ENCODE measurements at places on chromosomes 11 and 22.
A peak's percentile ranks its signal among the peaks of the same experiment; 100 is the strongest.

DNA sequence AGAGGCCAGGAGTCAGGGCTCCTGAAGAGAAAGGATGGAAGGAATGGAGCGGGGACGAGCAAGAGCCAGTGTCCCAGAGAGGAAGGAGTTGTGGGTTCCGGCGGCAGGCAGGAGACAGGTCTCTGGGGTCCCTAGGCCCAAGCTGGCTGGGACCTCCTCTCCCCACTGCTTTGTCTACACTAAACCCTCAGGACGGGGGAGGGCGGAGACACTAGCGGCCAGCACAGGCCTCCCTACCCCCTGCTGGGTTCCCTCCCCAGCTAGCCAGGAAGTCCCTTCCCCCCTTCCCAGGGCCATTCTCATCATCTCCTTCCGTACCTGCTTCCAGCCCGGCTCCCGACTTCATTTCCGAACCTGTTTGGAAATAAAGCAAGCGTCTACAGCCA lies 79.5 kb downstream of the ST3GAL4 start:
- DNase-seq, result no peak
- H3K4me1 ChIP-seq, result peaks cover 3% of the 10 kb centered on the region
- H3K4me3 ChIP-seq, result no peak overlapping the region
- H3K36me3 ChIP-seq, result no peaks in the 10 kb centered on the region

DNA sequence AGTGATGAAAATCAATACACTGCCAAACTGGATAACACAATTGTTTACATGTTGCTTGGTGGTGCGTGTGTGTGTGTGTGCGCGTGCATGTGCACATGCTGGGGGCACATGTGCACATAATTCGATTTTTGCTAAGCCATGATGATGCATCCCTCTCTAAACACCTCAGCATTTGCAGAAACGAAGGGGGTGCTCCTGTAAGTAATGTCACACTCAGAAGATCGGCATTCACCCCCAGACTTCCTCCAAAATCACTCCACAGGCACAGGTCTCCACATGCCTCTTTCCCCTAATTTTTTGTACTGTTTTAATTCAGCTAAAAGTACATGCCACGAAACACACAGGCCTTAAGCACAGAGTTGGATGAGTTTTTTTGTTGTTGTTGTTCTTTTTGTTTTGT lies 341.5 kb downstream of the SHANK2 start:
- no peaks in the 10 kb centered on the region for H3K36me3 ChIP-seq
- H3K27ac ChIP-seq, result no peak overlapping the region
- no peaks in the 10 kb centered on the region for H3K27me3 ChIP-seq
- no peak for DNase-seq

- no peak overlapping the region for H3K27ac ChIP-seq
- no peak overlapping the region for H3K4me3 ChIP-seq
- H3K27me3 ChIP-seq, result peaks cover 49% of the 10 kb centered on the region
- H3K36me3 ChIP-seq, result no peaks in the 10 kb centered on the region
Observed at GRCh38 chr22:26610072-26610958, 7.5 kb downstream of the CRYBB1 start.

- no peaks in the 10 kb centered on the region for H3K27me3 ChIP-seq
- no peaks in the 10 kb centered on the region for H3K4me1 ChIP-seq
- H3K4me3 ChIP-seq, result no peak overlapping the region
- H3K27ac ChIP-seq, result no peak overlapping the region
Observed at GRCh38 chr11:67010296-67010905, 12.5 kb upstream of the SYT12 start.

DNA sequence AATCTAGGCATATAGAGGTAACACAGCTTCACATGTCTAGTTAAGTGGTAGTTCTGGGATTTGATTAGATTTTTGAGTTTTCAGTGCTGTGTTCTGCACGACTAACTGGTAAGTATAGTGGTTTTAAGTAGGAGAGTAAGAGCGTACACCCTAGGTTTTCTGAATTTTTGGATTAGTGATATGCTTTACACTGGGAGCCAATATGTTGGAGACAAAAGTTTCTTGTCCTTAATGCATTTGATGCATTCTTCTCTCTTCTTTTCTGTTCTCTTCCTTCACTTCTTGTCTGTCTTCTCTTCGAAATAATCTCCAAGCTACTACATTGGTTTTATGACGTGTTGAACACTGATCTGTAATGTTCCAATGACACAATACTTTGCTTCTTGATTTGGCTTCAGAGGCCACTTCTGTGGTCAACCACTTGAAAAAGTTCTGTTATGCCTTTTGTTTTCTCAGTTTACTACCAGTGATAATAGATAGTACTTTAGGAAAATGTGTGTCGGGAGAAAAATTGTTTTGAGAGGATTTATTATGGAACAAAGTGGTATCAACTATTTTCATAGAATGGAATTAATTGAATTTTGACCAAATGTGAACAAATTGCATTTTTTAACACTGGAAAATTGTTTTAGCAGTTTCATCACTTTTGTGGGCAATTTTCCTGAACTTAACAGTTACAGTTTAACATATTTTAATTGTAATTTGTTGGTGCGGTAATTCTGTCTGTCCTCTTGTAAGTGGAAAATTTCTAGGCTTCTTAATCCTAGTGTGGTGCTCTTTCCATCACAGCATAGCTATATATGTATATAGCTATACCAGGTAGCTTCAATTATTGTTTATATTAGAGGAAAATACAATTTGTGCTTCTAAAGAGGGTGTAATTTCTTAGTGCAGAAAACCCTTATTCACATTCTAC lies 2.6 kb downstream of the PDE3B start:
- DNase-seq, result no peak
- peaks cover 8% of the 10 kb centered on the region for H3K27me3 ChIP-seq
- H3K4me1 ChIP-seq, result peaks cover 36% of the 10 kb centered on the region
- H3K4me3 ChIP-seq, result peak overlapping the region; percentile 83
- H3K36me3 ChIP-seq, result peaks cover 6% of the 10 kb centered on the region
- H3K27ac ChIP-seq, result no peak overlapping the region

GRCh38 chr22:21866833-21867527 lies 465 bp downstream of the MAPK1 start:
- H3K36me3 ChIP-seq, result no peaks in the 10 kb centered on the region
- peaks cover 35% of the 10 kb centered on the region for H3K4me1 ChIP-seq
- H3K27ac ChIP-seq, result peak overlapping the region; percentile 95
- peak overlapping the region; percentile 96 for H3K4me3 ChIP-seq
- no peaks in the 10 kb centered on the region for H3K27me3 ChIP-seq

GRCh38 chr11:15761235-15761634 lies 595.1 kb downstream of the SOX6 start:
- H3K4me3 ChIP-seq, result no peak overlapping the region
- H3K4me1 ChIP-seq, result no peaks in the 10 kb centered on the region
- peak overlapping the region; percentile 43 for H3K27ac ChIP-seq
- peaks cover 6% of the 10 kb centered on the region for H3K36me3 ChIP-seq
- no peak for DNase-seq
- H3K27me3 ChIP-seq, result no peaks in the 10 kb centered on the region

GRCh38 chr11:103997082-103997481 lies 39.4 kb upstream of the DDI1 start:
- DNase-seq, result no peak
- no peaks in the 10 kb centered on the region for H3K4me1 ChIP-seq
- H3K4me3 ChIP-seq, result no peak overlapping the region
- H3K27ac ChIP-seq, result no peak overlapping the region

- no peak overlapping the region for H3K27ac ChIP-seq
- H3K4me1 ChIP-seq, result peaks cover 26% of the 10 kb centered on the region
- no peaks in the 10 kb centered on the region for H3K27me3 ChIP-seq
- no peaks in the 10 kb centered on the region for H3K36me3 ChIP-seq
Observed at GRCh38 chr11:61539831-61540357, 31.3 kb downstream of the LRRC10B start.

DNA sequence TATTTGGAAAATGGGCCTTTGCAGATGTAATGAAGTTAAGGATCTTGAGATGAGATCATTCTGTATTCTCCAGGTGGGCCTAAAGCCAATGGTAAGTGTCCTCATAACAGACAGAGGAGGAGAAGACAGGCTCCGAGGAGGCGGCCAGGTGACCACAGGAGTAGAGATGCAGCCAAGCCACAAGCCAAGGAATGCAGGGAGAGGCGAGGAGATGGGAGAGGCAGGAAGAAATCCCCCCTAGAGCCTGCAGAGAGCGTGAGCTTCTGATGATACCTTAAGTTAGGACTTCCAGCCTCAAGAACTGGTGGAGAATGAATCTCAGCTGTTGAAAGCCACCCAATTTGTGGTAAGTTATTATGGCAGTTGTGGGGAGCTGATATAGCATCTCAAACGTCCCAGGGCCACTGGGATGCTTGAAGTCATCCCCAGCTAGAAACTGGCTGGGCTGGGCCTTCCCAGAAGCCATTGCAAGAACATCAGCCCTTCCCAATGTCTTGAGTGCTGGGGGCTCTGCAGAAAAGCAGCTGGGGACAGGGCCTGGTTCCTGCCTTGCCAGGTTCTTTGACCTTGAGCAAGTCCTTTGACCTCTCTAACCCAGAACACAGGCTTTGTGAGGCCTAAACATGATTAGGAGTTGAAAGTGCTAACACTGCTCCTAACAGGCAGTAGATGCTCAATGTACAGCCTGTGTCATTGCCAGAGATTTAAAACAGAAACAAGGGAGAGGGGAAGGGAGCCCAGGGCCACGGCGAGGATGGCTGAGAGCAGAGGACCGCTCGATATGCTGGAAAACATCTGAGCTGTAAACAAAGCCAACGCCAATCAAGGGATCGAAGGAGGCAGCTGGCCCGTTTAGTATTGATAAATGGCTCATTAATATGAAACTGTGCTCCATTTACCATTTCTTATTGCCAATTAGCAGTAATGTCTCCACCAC lies 632.3 kb downstream of the TBC1D22A start:
- H3K4me1 ChIP-seq, result no peaks in the 10 kb centered on the region
- no peak overlapping the region for H3K4me3 ChIP-seq
- DNase-seq, result no peak
- no peaks in the 10 kb centered on the region for H3K27me3 ChIP-seq
- peaks cover 4% of the 10 kb centered on the region for H3K36me3 ChIP-seq
- H3K27ac ChIP-seq, result no peak overlapping the region

All from mesothelial cell of epicardium (in vitro differentiated cells).